ENCODE measurements at places on chromosomes 6 and 20. TPM values are rescaled to one million over a fixed set of nuclear protein-coding genes. Genes with fewer than 3 reads are reported as not detected.
A peak's percentile ranks its signal among the peaks of the same experiment; 100 is the strongest.

GRCh38 chr20:46928580-46929132 is 34.0 kb downstream of the EYA2 start:
- DNase-seq = no peak

GRCh38 chr6:12947151-12947871 is 230.7 kb downstream of the PHACTR1 start:
- no peak for DNase-seq

DNA sequence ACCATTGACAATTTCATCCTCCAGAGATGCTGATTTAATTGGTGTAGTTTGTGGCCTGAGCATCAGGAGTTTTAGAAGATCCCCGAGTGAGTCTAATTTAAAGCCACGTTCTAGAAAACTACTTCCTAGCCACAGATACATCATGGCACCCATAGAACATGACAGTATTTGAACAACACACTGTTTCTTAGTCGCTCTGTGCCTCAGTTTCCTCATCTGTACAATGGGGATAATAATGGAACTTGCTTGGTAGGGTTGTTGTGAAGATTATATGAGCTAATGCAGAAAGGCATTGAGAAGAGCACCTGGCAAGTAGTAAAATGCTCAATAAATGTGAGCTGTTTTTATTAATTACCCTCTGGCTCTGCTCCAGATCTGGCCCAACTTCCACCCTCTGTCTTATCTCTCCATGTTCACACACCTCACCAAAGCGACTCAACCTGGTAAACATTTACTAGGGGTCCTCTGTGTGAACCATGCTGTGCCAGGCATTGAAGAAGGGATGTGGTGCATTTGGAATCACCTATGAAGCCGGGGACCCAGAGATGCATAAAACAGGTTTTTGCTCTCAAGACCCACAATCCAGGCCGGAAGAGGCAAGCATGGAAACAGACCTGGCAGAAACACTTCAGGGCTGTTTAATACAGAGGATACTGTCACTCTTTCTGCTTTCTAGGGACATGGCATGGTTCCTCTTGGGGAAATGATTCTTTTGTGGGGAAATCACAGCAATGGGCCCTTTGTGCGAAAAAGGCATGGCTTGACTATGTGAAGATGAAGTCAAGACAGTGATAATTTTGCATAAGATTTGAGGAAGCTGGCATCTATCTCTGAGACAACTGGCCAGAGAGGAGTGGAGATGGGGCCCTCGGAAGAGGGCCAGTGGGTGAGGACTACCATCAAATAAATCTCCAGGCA is 16.2 kb upstream of the MRPS18A start:
- no peak for DNase-seq

Gene PPP1R14C
- 16.8 TPM for total RNA-seq

DNA sequence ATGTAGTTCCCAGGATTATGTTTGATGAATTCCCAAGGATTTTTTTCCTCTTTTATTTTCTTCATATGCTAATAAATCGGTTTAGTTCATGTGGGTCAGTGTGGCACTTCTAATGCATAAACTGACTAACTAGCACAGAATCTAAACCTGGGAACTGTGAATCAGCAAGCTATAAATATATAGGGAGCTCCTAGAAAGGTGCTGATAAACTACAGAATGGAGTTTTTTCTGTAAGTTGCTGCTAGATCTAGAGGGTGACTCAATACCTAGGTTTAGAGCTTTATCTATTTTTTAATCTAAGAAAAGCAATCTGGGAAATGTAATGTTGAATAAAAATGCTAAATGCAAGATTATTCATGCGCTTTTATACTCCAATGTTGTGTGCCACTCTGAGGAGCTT is 118.8 kb upstream of the PTCHD4 start:
- DNase-seq = no peak

DNA sequence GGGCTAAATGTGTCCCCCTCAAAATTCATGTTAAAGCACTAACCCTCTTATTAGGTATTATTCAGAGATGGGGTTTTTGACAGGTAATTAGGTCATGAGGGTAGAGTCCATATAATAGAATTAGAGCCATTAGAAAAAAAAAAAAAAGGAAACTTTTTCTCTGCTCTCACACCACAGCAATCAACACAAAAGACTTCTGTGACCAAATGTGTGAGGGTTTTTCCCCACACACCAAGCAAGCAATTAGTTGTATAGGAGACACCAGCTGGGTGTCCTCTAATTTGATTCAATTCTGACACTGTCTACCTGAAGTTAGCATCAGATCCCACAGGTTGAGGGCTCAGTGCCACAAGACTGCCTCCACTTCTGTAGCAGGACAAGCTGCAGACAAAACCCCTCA is 64.6 kb upstream of the GMDS start:
- no peak for DNase-seq

GRCh38 chr6:33008944-33009861 is at the start of gene HLA-DOA:
Gene HLA-DOA (minus strand): TSS chr6:33009591.
- DNase-seq = no peak

Gene GFRAL
- not detected for total RNA-seq

Gene TFAP2D
- not detected for total RNA-seq

Gene PLEKHG1
- total RNA-seq = 16.3 TPM

DNA sequence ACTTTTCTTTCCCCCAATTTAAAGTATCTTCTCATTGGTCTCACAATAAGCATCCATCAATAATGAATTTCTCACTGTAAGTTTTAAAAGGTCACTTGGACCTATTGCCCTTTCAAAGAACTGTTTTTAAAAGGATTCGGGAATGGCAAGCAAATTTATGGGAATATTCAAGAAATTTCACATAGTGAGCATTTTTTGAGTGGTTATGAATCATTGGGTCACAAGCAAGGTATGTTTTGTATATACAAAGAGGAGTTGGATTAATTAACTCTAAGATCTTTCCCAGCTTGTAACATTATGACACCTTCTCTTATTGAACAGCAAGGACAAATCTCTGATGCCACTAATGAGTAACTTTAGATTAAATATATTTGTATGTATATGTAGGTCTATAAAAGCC is 165.0 kb downstream of the MOXD1 start:
- DNase-seq = no peak

- DNase-seq = no peak
These were observed 3.6 kb upstream of the TFEB start for GRCh38 chr6:41739041-41739440.

Gene TFAP2A
- 1.1 TPM for total RNA-seq

GRCh38 chr20:48889140-48889790 is 32.2 kb upstream of the ARFGEF2 start:
- DNase-seq = no peak

Gene RUNX2
- 3.3 TPM for total RNA-seq

DNA sequence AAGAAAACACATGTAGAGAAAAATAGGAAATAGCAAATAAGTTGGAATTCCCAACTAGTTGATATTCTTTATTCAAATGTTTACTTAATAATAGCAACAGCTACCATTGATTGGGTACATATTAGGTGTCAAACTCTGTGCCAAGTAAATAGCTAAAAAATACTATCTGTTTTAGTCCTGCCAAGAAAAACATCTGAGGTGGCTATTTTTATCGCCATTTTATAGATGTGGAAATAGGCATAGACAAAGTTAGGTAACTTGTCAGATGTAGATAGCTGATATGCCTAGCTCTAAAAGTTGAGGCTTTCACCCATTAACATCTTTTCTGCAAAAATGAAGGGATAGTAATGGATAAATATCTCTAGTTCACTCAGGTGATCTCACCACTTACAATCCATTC is 549.2 kb upstream of the ID4 start:
- DNase-seq = no peak

- no peak for DNase-seq
These were observed 101.2 kb upstream of the SNX9 start for GRCh38 chr6:157721830-157722229.

DNA sequence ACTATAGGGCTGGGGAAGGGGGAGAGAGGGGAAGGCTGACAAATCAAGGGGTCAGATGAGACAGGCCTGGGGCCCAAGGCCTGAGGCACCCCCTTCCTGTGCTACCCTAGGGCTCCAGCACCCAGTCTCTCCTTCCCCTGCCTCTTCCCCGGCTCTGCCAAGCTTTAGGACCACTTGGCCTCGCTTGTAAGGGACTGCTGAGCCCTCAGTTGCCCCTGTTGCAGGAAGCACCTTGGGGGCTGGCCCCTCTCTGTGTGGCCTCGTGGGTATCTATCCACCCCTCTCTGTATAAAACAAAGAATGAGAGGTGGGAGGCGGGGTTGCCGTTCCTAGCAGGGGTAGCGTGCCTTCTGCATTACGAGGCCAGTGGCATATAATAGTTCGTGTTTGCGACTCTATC is 21.4 kb upstream of the SMOC2 start:
- DNase-seq = no peak

- no peak for DNase-seq
These were observed 7.4 kb upstream of the KLHL32 start for GRCh38 chr6:96917098-96917497.

GRCh38 chr6:107864226-107865127 is 40.4 kb upstream of the SCML4 start:
- DNase-seq = no peak

- no peak for DNase-seq
These were observed 775 bp downstream of the PIGU start for GRCh38 chr20:34675993-34676641.

Gene RAD21L1
- not detected for total RNA-seq

GRCh38 chr20:37381621-37382471 is 35.9 kb downstream of the SRC start:
- DNase-seq = no peak

DNA sequence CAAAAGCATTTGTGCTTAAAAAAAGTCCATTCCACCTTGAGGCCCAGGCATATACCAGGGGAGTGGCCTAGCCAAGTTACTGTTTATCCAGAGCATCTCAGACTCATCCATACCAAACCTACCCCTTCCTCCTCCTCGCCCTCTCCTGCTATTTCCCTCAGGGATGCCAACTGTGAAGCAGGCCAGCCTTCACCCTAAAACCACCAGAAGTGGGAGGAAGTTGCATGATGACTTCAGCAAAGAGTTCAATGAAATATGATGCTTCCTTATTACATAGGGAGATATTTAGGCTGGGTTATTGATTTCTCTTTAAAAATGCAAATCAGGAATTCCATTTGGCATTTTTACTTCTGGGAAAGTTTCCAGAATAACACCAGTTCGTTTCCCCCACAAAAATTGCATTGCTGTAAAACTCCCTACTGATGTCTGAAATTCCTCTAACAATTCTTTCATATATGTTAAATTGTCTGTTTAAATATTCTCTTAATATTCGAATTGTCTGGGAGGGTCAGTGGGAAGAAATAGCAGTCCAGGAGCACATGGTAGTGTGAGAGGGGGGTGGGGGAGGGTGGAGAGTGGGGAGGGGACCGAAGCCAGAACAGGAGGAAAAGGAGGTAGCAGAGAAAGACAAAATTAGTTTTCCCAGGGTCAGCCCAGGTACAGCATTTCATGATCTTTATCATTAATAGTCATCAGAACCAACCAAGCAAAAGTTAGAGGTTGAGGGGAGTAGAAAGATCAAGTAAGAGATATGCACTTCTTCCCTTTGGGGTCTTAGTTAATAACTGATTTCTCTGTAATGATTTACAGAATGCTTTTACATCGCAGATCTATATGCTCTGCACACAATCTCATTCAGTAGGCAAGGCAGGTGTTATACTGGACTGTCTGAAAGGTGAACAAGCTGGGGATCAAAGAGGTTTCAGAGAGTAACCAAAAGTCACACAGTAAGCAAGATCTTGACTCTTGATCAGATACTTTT is 1.7 kb upstream of the TCP11 start:
- no peak for DNase-seq

DNA sequence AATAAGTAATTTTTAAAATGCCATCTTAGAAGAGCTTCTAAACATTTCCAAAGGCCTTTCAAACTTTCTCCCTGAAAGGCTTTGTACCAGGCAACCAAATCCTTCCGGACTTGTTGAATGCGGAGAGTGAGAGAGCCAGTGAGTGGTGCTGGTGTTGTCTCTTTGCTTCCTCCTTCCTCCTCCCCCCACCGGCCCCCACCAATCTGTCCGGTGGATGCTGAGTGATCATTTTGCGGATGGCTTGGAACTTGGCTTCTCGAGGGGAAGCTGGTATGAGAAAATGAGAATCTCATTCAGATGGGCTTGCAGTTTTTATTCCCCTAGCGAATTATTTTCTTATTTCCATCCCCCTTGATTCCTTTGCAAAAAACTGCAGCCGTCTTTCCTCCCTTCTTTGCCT is 97.3 kb downstream of the ANKRD60 start:
- DNase-seq = no peak

- DNase-seq = no peak
These were observed 21.7 kb upstream of the IL17A start for GRCh38 chr6:52164319-52165094.

Gene TRAM2
- total RNA-seq = 26.8 TPM

GRCh38 chr6:12047304-12047703 is 35.2 kb downstream of the HIVEP1 start:
- peak; percentile 58 for DNase-seq

DNA sequence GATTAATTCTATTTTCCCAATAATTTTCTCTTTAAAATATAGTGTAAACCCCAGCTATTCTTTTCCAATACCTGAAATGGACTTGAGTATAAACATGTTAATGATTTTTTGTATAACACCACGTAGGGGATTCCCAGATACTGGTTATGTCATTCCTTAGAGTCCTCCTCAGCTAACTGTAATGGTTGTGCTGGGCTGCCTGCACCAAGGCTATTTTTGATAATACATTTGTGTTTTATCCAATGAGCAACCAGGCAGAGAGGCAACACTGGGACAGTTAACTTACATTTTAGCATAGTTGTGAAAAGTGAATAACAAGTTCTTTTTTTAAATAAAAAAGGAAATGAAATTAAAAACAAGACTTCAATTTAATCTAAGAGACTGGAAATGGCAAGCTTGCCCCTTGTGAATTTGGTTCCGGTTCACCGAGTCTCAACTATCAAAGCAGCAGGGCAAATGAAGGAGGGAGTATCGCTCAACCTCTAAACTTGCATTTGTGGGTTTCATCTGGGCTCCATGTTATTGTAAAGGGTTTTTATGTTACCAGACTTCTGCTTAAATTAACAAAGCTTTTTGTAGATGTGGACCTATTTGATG is 18.8 kb upstream of the BACH2 start:
- DNase-seq = no peak

Gene TFEB
- 31.1 TPM for total RNA-seq

DNA sequence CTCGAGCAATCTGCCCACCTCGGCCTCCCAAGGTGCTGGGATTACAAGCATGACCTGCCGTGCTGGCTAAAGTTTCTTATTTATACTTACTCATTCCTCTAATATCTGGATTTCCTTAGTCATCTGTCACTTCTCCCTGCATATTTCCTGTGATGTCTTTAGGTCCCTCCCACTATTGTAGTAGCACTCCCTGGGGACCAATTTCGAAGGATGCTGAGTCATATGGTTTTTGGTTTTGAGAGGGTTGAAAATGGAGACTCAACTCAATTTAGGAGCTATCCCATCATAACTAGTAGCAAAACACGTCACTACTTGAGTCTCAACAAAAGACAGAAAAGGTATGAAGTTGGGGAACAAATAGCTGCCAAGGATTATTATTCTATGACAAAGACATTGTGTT is 20.2 kb downstream of the MCUR1 start:
- DNase-seq = no peak

Gene ASIP
- total RNA-seq = not detected

Gene PLG
- not detected for total RNA-seq

GRCh38 chr6:166169549-166170421 is 2.1 kb upstream of the TBXT start:
- no peak for DNase-seq

Gene ULBP1
- 1.6 TPM for total RNA-seq

- peak; percentile 90 for DNase-seq
These were observed 2.0 kb downstream of the SOX4 start for GRCh38 chr6:21595285-21596144.

- DNase-seq = no peak
These were observed 67.4 kb upstream of the HINT3 start for GRCh38 chr6:125888989-125889656.

Measured in upper lobe of left lung (tissue), 6 donors.